NCI-H1930 (cell line): ENCODE measurements at places on chromosomes 5 and 9.

DNA sequence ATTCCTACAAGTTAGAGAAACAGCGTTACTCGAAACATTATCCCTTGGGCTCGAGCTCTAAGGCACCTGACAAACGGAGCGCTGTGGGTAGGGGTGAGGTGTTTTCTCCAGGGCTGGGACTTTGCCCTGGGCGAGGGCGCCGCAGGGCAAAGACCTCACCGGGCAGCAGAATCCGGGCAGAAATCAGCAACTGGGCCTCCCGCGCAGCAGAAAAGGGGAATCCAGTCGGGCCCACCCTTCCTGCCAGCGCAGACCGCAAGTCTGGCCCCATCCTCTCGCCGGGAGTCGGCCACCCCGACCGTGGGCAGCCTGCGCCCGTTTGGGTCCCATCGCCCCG lies 430 bp upstream of the MSH3 start:
- no peak for DNase-seq

DNA sequence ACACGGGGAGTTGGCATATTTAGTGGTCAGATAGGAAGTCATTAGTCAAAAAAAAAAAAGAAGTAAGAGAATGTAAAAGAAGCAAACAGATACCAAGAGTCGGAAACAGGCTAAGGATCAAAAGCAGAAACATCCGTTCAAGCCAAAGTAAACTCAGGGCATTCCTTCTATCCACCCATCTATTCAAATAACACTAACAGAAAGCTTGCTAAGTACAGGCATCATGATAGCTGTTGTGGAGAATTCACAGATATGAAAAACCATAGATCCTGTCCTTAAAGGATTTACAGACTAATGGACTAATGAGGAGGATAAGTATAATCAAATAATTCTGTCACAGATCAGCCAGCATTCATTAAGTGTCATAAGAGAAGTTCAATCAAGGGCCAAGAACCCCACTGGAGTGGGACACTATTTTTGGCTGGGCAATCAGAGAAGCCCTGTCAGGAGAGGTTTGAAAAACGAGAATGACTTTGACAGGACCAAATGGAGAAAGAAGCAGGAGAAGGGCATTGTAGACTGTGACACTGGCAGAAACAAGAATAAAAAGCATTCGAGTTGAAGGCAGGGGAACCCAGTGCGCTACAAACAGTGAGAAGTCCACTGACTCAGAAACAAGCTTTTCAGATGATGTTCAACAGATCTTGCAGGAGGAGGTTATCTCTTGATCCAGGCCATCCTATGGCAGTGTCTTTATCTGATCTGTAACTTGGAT lies 154.2 kb upstream of the TSLP start:
- DNase-seq: no peak

DNA sequence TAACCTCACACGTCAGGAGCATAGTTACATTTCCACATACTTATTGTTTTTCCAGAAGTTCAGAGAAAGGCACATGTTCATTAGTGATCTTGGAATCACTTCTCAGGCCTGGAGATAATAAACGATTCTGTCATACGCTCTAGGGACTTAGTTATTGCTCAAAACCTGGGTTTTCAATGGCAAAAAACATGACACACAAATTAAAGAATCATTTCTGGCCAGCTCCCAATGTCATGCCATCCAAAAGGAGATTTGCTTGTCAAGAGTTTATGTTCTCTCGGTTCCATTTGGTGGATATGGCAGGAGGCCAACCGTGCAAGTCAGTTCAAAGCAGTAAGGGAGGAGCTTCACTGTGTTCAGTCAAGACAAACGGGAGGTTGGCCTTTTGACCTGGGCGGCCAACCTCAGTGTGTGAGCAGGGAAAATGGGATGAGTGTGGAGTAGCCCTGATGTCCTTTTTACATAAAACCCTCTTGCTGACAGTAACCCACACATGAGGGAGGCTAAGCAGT lies 123.4 kb downstream of the NXNL2 start:
- no peak for DNase-seq

DNA sequence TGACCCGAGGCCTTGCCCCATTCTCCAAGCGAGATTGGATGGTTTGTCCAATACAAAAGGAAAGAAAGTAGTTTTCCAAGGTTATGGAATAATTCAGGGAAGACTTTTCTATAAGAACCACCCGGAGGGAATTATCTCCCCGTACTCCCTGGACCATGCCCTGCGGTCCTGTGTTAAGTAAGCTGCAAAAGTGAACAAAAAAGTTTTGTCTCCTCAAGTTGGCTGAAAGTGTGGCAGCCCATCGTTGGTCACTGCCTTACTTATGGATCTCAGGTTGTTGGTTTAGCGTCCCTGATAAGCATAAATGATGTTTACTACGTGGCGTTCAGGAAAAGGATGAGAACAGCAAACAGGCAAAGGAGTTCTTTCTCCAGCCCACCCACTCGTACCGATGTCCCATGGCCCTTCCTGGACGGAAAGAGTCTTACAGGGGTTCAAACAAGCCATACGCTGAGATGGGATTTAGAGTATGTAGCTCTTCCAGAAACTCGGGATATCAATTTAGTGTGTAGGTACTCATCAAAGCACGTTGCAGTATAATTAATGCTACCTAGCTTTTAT lies 413 bp upstream of the AUH start:
- no peak for DNase-seq

DNA sequence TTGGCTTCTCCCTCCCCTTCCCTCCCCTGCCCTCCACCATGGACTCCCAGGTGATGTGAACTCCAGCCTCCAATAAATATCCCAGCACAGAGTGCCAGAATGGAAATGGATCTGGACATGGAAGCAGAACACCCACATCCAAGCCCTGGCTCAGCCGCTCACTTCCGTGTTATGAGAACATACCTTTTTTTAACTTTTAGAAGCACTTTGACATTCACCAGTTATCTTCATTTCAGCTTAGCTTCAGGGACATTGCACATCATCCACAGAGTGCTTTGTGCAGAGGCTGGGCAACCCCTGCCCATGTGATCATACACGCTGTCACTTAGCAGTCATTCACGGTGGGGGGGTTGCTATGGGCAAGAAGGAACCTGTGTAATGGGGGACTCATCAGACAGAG lies 9.1 kb downstream of the AFAP1L1 start:
- DNase-seq: no peak

- DNase-seq: no peak
These were observed 74.3 kb downstream of the SMIM15 start for GRCh38 chr5:61087921-61088320.

- no peak for DNase-seq
These were observed 51.2 kb downstream of the FXN start for GRCh38 chr9:69086769-69087168.

DNA sequence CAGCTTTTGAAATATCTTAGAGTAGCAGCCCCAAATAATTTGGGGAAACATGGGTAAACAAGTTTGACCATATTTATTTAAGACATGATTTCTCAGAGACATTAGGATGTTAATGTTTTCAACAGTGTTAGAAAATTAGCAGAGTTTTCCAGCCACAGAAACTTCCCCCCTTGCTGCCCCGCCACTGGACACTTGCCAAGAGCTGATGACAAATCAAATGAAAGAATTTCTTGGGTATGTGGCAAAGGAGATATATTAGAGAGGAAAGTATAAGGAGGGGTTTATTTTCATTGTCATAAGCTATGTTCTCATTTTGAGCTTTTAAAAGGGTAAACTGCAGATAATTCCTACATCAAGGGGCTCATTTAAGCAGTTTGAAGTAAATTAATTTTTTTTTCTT lies 15.9 kb downstream of the GABRA1 start:
- DNase-seq: no peak

DNA sequence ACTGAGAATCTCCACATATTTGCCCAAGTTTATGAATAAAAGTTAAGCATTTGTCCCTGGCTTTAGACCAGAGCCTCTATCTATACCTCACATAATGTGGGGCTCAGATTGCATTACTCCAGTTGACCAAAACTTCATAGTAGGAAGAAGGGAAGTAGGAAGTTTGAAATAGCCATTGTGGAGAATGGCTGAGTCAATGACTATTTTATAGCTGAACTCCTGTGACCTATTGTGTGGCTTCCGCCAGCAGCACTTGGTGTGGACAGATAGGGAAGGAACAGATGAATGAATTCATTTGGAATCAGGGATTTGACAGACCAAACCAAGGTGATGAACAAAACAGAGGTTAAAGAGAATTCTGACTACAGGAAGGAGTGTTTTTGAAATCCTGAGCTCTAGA lies 92.9 kb upstream of the LPAR1 start:
- no peak for DNase-seq

- DNase-seq: no peak
These were observed 18.9 kb upstream of the UBLCP1 start for GRCh38 chr5:159244163-159244562.

DNA sequence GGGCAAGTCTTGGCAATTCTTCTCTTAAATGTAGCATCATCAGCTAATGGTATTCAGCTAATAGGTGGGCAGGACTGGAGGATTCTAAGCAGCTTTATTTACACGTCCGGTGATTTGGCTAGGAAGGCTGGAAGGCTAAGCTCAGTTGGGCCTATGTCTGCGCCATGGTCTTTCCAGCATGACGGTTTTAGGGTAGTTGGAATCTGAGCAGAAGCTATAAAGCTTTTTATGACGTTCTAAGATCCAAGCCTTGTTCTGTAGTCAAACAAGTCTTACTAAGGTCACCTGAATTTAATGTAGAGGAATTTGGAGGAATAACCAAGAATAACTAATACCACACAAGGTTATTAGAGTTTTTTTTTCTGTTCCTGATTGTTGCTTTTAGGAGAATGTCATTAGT lies 66.2 kb downstream of the CDC42SE2 start:
- no peak for DNase-seq

DNA sequence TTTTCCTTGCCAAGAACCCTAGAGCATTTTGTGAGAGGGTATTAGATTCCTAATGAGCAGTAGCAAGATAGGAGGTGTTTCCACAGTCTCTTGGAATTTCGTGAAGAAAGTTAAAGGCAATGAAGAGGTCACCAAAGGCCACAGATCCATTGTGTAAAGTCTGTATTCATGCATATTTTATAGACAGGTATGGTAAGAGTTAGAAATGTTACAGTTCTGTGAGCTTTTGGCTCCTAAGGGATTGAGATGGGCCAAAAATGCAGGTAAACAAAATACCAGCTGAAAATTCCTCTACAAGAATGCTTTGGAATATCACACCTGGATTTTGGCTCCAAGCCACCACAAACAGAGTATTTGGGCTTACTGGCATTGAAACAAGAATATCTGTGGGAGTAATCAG lies 47.4 kb upstream of the FST start:
- no peak for DNase-seq

GRCh38 chr5:143495821-143496275 lies 92.4 kb upstream of the NR3C1 start:
- no peak for DNase-seq

DNA sequence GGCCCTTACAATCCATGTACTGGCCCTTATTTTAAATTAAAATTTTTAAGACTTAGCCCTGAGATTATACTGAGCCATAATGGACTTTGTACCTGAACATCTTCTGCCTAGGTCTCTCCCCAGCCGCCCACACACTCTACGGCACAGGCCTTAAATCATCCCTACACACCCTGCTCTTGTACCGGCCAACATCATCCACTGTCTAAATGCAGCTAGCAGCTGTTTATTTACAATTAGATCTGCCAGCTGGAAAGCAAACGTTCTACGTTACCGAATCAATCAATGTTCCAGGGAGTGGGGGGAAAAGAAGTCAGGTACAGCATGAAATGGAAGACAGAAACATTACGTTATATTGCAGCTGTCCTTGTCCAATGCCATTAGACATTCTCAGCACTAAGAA lies 88.4 kb upstream of the GRAMD2B start:
- no peak for DNase-seq

- DNase-seq: no peak
These were observed 141.8 kb upstream of the CD180 start for GRCh38 chr5:67338421-67338820.

DNA sequence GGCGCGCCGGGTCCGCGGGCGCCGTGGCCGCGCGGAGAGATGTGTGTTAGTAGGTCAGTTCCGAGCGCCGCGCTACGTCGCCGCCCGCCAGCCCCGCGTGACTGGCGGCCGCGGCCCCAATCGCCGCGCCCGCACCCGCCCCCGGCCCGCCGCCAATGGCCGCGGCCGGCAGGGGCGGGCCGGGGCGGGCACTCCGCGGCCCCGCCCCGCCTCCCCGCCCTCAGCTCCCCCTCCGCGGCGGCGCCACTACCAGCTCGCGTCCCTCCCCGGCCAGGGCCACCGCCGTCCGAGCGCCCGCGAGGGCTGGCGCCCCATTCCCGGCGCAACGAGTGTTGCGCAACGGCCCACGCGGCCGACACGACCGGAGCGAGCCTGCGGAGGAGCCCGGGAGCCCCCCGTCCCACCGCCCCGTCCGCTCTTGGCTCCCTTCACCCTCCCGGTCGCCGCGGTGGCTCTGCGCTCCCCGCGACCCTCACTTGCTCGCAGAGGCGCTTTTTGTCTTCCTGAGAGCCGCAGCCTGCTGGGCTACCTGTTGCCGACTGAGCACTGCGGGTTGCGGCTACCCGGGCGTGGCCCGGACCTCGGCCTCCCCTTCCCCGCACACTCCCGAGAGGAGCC lies at the start of gene NFIL3:
Gene NFIL3, minus strand, starts transcription at position 48 of the 618 bp plus-strand sequence. CDS start 13,098 bp downstream, outside the sequence.
- DNase-seq: peak; percentile 77

DNA sequence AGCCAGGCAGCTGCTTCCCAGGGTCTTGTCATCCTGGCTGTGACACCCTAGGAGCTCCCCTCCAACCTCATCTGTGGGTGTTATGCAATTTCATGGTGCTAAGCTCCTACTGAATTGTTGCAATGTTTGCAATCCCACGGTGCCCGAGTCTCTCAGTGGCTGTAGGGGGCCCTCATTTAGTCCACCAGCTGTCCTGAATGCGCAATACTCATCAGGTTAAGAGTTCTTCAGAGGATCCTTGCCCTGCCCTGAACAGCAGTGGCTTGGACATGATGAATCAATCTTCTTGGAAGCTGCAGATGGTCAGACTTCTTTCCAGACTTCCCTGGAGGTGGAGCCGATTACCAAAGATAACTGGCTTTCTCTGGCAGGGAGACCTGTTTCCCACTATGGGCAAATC lies 584.1 kb downstream of the CCDC171 start:
- no peak for DNase-seq

- DNase-seq: no peak
These were observed 18.2 kb upstream of the TXNDC8 start for GRCh38 chr9:110355911-110356310.

DNA sequence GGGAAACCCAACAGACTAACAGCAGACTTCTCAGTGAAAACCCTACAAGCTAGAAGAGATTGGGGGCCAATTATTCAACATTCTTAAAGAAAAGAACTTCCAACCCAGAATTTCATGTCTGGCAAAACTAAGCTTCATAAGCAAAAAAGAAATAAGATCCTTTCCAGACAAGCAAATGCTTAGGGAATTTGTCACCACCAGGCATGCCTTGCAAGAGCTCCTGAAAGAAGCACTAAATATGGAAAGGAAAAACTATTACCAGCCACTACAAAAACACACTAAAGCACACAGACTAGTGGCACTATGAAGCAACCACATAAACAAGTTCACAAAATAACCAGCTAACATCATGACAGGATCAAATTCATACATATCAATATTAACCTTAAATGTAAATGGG lies 131.1 kb downstream of the OR2K2 start:
- DNase-seq: no peak
